ENCODE measurements at places on chromosomes 4 and X.

GRCh38 chr4:8710416-8710815 is 117.9 kb downstream of the CPZ start:
- DNase-seq: no peak

DNA sequence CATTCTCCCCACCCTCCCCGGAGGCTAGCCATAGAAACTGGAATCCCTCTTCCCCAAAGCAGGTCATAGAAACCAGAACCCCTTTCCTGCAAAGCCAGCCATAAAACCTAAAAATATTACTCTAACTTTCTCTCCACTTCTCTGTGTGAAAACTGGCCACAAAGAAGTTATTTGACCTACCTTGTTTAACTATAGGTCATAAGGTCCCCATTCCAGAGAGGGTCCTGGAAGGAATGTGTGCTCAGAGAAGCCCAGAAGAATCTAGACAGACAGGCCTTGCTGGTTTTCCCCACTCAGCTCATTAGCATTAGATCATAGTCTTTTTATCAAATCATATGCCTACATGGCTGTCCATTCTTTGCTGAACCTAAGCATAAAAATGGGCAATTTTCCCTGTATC is 52.8 kb upstream of the TEX13A start:
- no peak for DNase-seq

- no peak for DNase-seq
Measured at GRCh38 chr4:26062215-26062614, 148.2 kb downstream of the SMIM20 start.

DNA sequence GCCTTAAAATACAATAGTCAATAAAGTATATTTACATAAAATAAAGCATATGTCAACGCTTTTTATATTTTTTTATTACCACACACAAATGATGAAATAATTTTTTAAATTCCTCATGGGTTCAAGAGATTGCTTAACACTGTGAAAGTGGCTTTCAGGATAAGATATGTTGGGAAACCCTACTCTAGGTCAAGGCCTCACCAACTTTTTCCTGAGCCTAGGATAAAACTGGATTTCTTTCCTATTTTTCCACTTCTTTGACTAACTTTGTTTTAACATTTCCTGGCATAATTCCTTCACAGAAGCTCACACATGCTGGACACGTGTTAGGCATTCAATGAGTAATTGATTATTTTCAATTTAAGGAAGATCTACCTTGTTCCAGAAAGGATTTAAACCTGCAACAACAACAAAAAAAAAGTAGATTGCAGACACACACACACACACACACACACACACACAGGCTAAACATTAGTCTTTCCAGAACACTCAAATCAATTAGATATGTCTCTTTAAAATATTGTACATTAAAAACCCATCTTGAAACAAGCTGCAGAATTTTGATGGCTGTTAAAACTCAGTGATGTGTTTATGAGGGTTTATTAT is 9.1 kb downstream of the KLB start:
- no peak for DNase-seq

- DNase-seq: no peak
Measured at GRCh38 chr4:126445596-126445995, 1130.8 kb downstream of the FAT4 start.

GRCh38 chrX:135438734-135439043 is 16.9 kb downstream of the SMIM10L2A start:
- DNase-seq: no peak

DNA sequence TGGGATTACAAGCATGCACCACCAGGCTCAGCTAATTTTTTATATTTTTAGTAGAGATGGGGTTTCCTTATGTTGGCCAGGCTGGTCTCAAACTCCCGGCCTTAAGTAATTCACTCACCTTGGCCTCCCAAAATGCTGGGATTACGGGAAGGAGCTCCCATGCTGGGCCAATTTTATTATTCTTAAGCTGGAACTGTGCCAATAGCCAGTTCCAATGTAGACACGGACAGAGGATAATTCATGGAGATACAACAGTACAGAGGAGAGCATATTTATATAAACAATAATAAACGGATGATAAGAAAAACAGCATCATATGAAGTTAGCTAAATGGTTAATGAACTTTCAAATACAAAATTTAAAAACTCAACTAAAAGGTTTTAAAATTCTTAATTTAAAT is 87.8 kb downstream of the PPA2 start:
- no peak for DNase-seq

GRCh38 chr4:124810827-124811226 is 98.3 kb upstream of the ANKRD50 start:
- no peak for DNase-seq

GRCh38 chr4:37994569-37994968 is 34.4 kb downstream of the PTTG2 start:
- no peak for DNase-seq

- no peak for DNase-seq
Measured at GRCh38 chr4:128220286-128221235, 67.1 kb downstream of the PGRMC2 start.

GRCh38 chrX:111349934-111350333 is 62.1 kb downstream of the DCX start:
- DNase-seq: no peak

DNA sequence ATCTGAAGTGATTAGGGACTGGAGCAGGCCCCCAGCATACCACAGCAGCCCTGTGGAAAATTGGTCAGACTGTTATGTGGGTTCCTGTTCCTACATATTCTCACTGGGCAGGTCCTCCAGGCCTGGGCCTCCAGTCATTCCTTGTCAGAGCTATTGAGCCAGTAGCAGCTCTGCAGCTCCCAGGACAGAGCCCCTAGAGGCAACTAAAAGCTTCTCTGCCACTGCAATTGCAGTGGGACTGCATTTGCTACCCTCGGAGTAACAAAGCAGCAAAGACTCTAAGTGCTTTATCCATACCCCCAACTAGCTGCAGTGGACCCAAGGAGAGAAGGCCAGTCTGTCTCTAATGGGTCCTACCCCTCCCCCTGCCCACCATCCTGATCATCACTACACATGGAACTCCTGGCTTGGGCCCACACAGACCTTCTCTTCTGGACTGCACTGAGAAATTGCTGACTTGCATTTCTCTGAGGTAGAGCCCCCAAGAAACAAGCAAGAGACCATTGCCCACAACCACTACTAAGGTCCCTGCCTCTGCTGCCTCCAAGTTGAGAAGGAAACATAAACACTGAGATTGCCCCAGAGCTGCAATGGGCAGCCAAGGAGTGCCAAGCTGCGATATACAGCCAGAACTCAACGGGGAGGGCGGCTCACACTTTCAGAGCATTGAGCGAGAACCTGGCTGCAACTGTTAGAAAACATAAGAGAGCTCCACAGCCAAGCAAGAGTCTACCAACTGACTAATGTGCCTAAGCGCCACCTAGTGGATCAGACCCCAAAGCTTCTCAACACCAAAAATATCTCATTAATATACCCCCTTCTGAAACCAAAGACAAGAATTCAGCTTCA is 738.7 kb upstream of the NDST4 start:
- DNase-seq: peak; percentile 53

- DNase-seq: no peak
Measured at GRCh38 chrX:22141047-22141730, 109.1 kb downstream of the PHEX start.

All from NCI-H1048 (cell line).